Stimulated activated CD8-positive, alpha-beta memory T cell treated with anti-CD3 and anti-CD28 coated beads, Interleukin-4, amount 100 ng/mL, for 48 hours (primary cell): ENCODE measurements at places on chromosomes 4 and X.

GRCh38 chr4:39706741-39707511, 9.0 kb downstream of the UBE2K start:
- no peak for DNase-seq

- DNase-seq = no peak
Measured at GRCh38 chr4:113094802-113095201, 45.3 kb downstream of the ANK2 start.

GRCh38 chr4:98448908-98449307, 187.7 kb downstream of the RAP1GDS1 start:
- DNase-seq = no peak

DNA sequence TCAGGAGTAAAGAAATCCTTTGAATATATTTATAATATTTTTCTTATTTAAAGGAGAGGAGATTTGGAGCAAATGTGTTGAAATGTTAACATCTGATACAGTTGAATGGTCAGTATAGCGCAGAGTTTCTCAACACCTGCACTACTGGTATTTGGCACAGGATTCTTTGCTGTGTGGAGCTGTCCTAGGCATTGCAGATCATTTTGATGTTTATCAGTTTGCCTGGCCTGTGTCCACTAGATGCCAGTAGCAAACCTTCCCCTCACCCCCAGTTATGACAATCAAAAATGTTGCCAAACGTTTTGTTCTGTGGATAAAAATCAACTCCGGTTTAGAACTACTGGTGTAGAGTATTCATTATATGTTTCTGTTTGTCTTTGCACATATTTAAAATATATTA, 765.3 kb upstream of the SLIT2 start:
- no peak for DNase-seq

GRCh38 chrX:69000877-69001276, 164.4 kb downstream of the PJA1 start:
- no peak for DNase-seq

GRCh38 chrX:38220024-38220414, 652 bp downstream of the SRPX start:
- peak; percentile 28 for DNase-seq
